ENCODE measurements at places on chromosomes 6 and 20.

GRCh38 chr6:169490830-169491229, 211.0 kb downstream of the WDR27 start:
- no peak for DNase-seq

- no peak for DNase-seq
These were observed 121.4 kb upstream of the MAFB start for GRCh38 chr20:40810332-40811000.

DNA sequence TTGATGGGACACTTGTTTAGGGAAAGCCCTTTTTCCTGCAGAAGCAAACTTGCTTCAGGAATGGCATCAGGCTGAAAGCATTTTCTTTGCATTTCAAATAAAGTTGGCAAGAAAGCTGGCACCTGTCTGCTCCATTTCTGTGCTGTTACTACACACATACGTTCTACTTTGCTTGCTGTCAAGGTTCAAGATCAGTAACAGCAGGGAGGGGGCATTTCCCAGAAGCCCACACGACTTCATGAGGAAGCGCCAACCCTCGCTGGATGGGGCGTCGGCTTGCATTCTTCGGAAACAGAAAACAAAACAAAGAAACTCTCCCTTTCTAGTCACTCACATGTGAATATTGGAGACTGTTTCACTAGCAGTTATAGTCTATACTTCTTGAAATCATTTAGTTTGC, 46.4 kb downstream of the AKAP12 start:
- no peak for DNase-seq

DNA sequence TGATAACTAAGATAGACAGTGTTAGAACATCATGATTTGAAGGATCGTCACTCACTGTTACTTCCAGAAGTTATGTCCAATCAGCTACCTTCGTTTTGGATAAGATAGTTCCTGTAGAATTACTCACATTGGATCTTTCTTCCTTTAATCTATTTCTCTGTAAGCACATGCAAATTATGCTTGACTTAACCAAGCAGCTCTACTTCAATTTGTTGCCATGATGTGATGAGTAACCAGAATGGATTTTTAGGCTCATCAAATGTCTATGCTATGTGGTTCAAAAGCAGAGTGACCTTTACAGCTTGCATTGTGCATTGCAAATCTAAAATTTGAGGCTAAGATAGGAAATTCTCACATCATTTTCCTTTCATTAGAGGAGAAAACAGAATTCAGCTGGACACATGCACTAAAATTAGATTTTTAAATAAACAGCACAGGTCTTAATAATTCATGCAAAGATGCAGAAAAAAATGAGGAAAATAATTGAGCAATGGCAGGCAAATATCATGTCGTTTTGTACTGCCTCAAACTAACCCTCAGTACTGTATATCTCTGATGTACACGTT, 76.7 kb upstream of the ZFP64 start:
- no peak for DNase-seq

DNA sequence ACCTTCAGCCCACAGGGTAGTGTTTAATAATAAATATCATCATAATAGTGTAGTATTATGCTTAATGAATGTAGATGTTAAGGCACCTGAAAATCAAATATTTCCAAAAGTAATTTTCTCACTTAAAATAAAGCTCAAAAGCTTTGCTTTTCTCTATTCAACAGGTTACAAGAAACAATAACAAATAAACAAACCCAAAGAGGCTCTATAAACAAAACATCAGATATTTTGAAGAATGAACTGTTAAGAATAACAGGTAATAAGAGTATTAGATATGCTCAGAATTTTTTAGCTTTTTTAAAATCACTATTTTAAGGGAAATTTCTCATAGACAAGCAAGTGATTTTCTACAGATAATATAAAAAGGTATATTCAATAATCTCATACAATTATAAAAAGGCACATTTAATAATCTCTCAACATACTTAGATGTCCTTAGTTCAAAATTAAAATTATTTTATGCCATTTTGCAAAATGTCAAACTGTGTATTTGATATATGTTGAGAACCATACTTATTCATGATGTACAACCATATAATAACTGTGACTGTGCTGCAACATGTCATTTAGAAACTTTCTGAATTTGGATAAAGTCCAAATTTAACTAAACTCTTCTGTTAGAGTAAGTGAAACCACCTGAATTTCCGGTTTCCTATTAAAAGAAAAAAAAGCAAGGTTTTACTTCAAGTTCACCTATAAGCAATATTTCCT, 35.8 kb downstream of the PHIP start:
- DNase-seq: peak; percentile 1

GRCh38 chr6:148514091-148514845, 171.6 kb downstream of the SASH1 start:
- DNase-seq: no peak

DNA sequence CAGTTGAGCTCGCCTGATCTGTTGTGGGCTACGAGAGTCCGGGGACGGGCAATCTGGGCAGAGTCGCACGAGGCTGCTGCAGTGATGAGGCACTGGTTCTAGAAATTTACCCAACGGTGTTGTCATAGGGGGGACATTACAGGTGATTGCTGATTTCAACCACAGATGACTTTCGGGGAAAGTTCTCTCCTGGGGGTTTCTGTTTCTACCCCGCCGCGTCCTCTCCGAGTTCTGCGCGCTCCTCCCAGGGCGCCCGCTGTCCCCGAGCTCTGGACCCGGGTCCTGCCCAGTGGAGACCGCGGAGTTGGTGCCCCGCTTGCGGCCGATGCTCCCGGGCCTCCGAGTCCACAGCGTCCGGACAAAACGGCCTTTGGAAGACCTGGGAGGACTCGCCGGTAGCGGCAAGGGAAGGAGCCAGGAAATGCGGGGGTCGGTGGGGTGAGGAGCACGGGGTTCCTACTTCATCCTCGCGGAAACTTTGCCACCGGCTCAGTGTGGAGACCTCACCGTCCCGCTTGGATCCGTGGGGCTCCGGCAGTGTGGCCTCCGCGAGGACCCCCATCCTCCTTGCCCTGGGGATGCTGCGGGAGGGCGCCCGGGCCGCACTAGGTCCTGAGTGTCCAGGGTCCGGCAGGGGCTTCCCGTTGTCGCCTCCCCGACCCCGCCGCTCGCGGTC, 12.3 kb upstream of the RAET1L start:
- no peak for DNase-seq

GRCh38 chr6:154606860-154607259, 96.4 kb upstream of the CNKSR3 start:
- no peak for DNase-seq

- no peak for DNase-seq
These were observed 47.3 kb downstream of the SLC35D3 start for GRCh38 chr6:136969433-136969832.

DNA sequence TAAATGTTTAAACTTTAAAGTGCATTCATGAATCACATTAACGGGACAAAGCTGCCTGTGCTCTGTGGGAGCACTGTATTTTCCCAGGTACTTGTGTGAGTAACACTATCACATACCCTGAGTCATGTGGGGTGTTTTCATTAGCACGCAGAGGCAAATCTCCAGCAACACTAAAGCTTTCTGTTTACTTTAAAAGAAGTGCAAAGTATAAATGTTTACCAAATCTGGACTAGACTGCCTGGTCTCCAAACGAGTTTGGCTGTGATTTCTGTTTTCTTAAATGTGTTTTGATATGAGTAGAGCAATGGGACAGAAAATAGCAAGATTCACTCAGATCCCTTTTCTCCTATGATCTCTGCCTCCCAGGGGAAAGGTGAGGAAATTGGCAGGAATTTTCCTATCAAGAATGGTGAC, 28.8 kb upstream of the RIPPLY2 start:
- DNase-seq: no peak

DNA sequence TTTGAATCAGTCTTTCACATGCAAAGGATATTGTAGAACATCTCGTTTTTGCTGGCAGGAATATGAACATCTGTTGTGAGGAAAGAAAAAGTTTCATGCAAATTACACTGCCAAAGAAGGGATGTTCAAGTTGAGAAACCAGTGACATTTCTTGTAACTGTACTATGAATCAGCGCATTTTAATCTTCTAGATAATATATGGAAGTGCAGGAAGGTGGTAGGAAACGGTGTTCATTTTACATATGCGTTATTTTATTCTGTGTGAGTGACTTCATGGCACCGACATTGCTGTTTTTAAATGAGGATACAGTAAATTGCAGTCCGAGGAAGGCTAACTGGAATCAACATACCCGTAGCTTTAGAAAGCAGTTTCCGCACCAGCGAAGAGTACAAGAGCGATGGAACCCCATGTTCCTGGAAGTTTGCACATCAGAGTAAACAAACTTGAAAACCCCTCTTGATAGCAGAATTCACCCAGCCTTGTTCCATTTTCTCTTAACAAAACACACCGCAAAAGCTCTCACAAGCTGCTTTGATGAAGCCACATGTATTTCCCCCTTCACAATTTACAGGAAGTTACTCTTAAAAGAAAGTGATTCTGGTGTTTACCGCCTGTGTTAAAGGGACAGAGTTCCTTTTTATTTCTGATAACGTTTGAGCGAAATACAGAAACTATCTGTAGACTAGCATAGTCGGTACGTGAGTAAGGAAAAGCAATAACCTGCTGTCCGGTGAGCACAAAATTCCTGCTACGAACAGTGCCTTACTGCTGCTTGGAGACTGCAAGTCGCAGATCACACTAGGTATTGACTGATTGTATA, 11.5 kb downstream of the PRDM1 start:
- DNase-seq: no peak

- no peak for DNase-seq
These were observed 31.6 kb upstream of the MRPS10 start for GRCh38 chr6:42249279-42249678.

- no peak for DNase-seq
These were observed 482.7 kb upstream of the JARID2 start for GRCh38 chr6:14763139-14763538.

DNA sequence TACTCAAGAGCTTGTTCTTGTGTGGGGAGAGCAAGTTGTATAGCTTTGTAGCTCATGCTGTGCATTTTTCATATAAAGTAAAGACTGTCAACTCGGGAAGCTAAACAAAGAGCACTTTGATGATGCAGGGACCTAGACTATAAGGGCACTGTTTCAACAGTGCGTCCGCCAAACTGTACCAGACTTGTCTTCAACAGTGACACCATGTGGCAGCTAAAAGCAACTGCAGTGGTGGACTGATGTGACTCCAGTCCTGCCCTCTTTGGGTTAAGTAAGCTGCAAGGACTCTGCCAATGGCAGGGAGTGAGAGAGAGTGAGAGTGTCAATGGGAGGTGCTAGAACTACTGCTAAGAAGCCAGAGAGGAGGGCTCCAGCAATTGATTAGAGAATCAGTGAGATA, 48.1 kb upstream of the MC3R start:
- no peak for DNase-seq

GRCh38 chr6:35070111-35070510, 71.0 kb downstream of the TCP11 start:
- no peak for DNase-seq

DNA sequence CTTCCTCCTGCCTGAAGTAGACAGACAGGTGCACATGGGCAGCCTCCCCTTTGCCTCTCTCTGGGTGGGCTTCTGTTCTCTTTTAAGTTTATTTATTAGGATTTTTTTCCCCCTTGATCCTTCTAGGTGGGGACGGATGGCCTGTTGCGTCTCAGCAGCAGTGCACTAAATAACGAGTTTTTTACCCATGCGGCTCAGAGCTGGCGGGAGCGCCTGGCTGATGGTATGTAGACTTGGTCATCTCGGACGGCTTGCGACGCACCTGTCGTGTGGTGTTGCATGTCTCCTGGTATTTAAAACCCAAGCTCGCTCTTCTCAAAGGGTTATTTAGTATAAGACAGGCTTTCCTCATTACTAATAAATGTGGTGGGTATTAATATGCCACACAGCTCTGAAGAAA, 73.3 kb downstream of the ASXL1 start:
- no peak for DNase-seq

DNA sequence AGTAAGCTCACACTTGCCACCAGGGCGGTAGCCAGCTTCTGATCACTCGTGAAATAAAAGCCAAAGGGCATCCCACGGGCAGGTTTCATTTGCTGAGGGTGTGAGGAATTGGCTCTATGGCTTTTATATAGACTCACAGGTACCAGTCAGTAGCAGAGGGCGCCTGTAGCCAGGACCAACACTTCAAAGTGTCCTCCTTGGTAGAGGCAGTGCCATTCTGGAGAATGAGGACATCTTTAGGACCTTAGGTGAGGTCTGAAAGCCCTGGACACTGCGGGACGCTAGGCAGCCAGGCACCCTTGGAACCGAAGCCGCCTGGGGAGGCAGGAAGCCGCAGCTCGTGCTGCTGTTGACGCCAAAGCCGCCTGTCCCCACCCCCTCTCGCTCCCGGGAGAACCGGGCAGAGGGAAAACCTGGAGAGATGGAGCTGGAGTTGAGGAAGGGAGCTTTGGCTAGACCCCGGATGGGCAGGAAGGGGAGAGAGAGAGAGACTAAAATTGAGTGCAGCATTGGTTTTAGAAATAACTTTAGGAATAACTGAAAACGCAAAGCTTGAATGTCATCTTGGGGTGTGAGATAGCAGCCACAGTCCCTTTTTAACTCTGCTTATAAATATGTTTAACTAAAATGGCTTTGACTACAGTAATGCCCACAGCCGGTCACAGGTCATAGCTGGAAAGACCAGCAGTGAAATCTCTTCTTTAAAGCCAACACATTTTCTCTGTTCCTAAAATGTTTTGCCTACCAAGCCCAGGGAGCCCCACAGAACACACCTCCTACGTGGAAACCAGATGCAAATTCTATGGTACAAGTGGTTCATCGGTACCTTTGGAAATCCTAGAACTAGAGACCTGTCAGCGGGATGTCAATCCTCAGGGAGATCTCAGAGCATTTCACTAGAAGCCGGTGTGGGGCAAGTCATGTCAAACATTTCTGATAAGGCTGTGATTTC, 128.5 kb upstream of the CDYL start:
- DNase-seq: no peak

GRCh38 chr6:159252955-159253508, 83.8 kb downstream of the FNDC1 start:
- peak; percentile 36 for DNase-seq

- DNase-seq: no peak
These were observed 7.3 kb downstream of the SIM1 start for GRCh38 chr6:100457311-100457990.

DNA sequence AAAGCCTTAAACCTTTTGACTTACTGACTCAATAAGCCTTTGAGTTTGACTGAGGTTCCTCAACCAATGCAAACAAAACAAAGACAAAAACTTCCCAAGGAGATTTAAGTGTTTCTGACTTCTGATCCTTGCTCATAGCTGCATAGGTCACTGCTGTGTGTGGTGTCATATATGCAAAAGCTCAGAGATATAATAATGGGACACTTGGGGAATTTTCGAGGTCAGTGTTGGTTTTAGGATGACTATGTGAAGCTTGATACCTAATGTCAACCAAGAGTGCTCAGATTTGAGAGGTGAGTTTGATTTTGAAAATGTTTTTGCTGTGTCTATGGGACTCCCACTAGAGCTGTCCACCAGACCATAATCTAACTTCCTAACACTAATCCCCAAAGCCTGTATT, 26.2 kb downstream of the ZKSCAN8 start:
- no peak for DNase-seq

Measured in GM12891 (cell line).